ENCODE measurements at places on chromosomes 7 and 10.

- DNase-seq, result no peak
Measured at GRCh38 chr10:132111121-132111731, 45.5 kb downstream of the JAKMIP3 start.

DNA sequence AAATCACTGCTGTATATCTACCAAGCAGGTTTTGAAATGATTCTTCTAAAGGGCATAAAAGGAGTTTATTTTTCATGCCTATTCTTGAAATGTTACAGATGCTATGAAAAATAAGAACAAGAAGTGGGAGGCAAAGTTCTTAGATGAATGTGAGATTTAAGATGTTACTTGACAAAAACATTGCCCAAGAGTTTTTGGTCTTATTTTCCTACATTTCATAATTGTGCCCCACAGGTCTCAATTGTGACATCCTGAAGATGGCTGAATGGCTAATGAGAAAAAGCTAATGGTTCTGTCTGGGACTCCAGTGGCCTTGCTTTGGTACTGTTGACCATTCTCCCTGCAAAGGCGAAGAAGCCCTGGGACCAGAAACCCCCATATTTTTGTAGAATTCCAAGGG, 43.0 kb upstream of the IFRD1 start:
- no peak for DNase-seq

- no peak for DNase-seq
Measured at GRCh38 chr10:3825244-3825643, 40.2 kb upstream of the KLF6 start.

GRCh38 chr10:48444266-48444665, 137.8 kb downstream of the MAPK8 start:
- no peak for DNase-seq

- no peak for DNase-seq
Measured at GRCh38 chr10:88330174-88330573, 252.9 kb downstream of the RNLS start.

- DNase-seq, result no peak
Measured at GRCh38 chr10:100985336-100985735, 2.0 kb downstream of the MRPL43 start.

- DNase-seq, result no peak
Measured at GRCh38 chr7:121083790-121084251, 95.3 kb downstream of the CPED1 start.

DNA sequence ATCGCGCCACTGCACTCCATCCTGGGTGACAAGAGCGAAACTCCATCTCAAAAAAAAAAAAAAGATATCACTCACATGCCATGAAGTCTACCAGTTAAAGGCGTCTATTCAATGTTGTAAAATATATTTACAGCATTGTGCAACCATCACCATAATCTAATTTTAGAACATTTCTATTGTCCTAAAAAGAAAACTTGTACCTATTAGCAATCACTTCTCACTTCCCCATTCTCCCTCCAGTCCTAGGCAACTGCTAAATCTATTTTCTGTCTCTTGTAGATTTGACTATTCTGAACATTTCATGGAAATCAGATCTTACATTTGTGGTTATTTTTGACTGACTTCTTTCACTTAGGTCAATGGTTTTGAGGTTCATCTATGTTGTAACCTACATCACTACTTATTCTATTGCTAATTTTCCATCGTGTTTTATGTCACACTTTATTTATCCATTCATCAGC, 25.2 kb upstream of the OTUD1 start:
- DNase-seq, result no peak

DNA sequence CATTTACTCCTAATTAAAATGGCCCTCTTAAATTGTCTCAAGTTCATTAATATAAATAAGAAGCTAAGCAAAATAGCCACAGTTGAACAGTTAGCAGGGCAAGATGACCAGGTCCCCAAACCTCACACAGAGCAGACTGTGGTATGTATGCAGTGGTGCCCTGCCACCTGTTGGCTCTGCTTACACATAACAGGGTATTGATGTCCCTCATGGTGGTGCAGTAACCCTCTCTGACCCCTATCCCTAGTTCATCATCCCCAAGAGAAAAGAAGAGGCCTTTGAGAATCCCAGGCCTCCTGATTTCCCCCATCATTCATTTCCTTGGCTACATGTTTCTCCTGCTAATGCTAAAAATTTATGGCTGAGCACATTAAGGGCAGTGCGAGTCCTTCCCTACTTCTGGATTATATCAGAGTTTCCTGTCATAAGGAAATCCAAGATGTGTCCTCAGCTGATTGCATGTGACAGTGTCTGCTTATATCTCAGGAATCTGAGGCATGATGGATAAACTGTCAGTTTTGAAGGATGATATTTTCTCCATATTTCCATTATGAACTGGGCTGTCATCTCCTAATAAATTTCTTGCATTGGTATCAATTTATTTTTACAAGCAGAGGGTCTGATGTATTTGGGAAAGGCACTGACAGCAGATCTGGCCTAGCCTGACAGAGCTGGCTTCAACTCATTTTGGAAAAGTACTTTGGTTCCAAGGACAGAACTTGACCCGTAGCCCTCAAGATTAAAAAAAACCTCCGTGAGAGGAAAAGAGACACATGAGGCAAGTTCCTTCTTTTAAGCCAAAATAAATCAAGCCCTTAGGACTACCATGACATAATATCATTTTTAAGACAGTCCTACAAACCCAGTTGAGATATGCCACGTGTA, 880.6 kb downstream of the LRMDA start:
- peak; percentile 35 for DNase-seq

DNA sequence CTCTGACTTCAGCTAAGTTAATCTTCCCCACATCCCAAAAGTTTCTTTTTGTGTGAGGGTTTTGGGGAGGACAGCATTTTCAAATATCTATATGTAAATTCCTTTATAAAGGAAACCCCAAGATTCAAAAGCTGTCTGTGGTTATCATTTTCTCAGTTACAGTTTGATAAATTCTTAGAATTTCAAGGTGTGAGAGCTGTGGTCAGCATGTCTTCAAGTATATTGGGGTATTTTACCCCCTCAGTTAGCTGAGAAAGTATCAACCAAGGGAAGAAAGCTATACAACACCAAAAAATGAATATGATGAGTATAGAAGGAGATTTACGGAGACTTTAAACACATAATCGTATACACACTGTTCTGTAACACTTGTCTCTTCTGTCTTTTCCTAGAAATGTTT, 109.2 kb downstream of the SND1 start:
- DNase-seq, result no peak

DNA sequence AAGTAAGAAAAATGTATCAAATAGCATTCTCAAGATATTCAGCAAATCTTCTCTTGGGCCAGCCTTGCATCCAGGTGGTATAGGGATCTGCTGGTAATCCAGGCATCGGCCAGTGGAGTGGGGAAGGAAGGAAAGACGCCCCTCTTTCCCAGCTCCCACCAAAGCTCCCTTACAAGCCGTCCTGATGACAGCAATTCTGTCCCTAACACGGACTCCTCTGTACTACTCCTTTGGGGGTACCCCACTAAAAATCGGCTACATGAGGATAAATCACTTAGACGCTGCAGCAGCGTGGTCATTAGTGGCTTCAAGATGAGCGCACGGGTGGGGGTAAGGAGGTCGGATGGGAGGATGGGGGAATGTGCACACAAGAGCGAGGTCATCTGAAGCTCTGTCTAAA, 24.7 kb upstream of the NUB1 start:
- no peak for DNase-seq

GRCh38 chr10:110348336-110348735, 43.6 kb upstream of the SMNDC1 start:
- no peak for DNase-seq

DNA sequence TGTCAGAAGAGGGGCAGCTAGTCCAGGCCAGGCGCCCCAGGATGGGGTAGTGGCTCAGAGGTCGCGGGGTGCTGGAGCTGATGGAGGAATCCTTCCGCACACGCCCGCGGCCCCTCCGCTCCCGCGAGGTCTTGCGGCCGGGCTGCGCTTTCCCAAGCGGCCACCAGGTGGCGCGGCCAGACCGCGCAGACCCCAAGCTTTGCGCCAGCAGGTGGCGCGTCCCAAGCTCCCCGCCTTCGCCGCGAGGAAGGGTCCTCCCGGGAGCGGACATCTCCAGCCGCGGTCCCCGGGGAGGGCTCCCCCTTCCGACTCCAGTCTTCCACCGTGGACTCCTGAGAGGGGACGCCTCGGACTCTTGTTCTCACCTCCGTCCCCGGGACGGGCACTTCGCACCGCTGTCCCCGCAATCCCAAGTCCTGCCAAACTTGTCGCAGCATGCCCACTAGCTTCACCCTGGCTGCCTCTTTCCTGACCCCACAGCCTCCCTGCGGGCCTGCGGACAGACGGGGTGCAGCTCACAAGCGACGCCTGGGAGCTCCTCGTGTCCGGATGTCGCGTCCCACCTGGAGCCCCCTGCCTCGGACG, 19.4 kb downstream of the KCNK18 start:
- peak; percentile 74 for DNase-seq

DNA sequence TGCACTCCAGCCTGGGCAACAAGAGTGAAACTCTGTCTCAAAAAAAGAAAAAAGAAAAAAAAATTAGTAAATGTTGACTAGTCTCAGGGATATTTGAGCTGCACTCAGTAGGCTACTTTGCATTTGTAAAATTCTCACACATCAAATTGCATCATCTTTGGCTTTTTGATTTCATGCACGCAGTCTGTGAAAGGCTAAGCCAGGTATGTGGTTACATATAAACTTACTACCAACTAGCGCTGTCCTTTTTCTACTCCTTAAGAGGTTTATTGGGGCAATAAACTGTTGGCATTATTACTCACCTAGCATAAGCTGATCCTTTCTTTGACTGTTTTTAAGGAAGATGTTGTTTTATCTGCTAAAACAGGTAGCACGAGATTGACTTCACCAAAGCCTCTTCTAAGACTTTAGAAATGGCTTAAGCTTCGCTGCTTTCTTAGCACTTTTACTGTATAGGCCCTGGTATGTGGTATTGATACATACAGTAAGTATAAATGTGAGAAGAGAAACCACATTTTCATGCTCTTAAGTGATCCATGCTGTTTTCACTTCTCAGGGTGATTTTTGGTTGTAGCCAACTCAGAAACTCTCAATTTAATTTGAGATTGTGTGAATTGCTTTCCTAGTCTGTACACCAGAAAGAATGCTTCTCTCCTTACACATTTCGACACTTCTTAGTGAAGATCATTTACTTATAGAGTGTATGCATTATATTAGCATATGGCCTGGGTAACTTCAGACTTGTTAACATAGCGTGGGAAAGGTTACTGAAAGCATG, 323.9 kb downstream of the AUTS2 start:
- no peak for DNase-seq

DNA sequence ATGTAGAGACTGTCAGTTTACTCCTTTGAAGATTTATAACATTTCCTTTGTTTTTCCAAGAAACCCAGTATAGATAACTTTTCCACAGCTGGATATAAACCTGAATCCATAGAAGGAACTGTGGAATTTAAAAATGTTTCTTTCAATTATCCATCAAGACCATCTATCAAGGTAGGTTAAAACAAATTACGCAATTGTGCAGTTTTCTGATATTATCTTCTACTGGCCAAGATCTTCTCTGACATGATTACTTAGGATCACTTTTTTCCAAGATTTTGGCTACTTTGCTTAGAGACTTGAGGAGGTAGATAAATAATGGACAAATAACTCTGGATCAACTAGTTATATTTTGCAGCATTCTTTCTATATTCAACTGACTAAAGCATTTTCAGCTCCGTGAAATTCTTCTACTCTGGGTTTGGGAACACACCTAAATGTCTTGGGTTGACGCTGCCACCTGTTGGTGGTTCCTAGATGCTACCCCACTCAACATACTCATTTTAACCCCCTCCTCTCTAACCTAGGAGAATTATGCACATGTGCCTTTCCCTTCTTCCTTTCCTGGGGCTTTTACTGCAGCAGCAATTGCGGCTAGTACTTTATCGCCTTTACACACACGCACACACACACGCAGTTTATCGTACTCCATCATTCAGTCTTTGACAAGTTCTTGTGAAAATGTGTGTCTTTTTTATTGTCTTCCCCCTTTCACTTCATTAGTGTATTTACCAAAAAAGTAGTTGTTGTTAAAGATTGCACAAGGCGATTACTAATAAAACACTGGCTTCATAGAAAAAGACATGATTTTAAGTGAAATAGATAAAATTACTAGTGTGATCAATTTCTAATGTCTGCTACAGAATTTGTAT, 32.7 kb downstream of the ABCB5 start:
- DNase-seq, result no peak

GRCh38 chr7:105246256-105246655, 142.5 kb downstream of the SRPK2 start:
- no peak for DNase-seq

DNA sequence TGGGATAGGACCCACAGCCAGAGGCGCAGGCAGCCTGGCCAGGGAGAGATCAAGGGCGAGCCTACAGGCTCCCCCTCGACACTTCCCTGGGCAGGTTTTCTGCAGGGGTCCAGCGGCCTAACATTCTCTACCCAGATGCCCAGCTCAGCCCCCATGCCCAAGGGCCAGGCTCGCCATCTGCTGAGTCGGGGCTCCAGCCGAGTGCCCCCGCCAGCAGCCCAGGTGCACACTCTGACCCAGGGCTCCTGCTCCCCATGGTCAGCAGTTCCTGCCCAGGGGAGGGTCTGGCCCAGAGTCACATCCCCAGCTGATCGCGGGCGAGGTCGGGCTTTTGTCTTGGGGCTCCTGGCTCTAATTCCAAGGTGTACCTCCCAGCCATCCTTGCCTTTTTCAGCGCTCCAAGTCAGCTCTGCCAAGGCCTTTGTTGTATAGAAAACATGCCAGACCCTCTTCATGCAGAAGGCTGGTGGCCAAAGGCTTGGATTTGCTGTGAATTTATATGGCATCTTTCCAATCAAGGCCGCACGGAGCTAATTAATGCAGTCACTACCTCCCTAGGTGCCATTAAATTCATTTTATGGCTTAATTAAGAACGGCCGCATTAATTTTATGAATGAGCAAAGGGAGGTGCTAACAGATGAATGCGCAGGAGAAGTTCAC, 120.6 kb downstream of the LRRC18 start:
- no peak for DNase-seq

GRCh38 chr7:151688236-151688780, 168.6 kb upstream of the RHEB start:
- no peak for DNase-seq

DNA sequence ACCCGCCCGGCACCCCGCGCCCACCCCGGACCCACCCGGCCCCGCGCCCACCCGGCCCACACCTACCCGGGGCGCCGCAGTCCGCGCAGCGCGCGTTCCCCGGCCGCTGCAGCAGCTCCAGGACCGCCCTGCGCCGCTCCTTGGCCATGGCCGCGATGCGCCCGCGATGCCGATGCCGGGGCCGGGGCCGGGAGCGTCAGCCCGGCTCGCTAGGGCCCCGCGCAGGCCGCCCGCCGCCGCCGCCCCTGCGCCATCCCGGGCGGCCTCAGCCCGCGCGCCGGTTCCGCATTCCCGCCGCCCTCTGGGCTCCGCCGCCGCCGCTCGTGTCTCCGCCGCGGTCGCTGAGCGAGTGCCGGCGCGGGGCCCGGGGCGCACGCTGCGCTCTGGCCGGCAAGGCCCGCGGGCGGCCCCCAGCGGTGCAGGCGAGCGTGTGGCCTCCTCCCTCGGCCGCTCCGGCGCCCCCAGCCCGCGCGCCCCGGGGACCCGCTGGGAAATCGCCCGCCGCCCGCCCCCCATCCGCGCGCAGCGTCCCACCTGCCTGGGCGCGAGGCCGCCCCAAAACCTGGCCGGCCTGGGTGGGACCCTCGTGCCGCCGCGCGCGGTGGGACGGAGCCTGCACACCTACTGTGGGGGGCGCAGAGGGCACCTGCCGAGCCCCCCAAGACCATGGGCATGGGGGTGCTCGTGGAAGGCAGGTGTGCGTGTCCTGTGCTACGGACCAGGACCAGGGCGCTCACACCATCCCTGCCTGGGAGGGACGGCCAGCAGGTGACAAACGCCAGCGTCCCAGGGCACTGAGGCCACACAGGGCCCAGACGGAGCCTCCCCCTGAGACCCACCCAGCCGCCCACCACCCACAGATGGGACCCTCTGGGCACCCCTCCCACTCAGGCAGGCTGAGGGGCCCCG, at the start of gene ADAP1:
Gene ADAP1 (minus strand): TSS at position 351 of the 909 bp plus-strand sequence. CDS start 203 bp downstream, at position 148.
- DNase-seq, result no peak

GRCh38 chr10:91162495-91163268, 57.8 kb upstream of the PCGF5 start:
- DNase-seq, result peak; percentile 87
